Thoracic aorta (tissue), 2 donors: ENCODE measurements at places on chromosomes 4 and X.

DNA sequence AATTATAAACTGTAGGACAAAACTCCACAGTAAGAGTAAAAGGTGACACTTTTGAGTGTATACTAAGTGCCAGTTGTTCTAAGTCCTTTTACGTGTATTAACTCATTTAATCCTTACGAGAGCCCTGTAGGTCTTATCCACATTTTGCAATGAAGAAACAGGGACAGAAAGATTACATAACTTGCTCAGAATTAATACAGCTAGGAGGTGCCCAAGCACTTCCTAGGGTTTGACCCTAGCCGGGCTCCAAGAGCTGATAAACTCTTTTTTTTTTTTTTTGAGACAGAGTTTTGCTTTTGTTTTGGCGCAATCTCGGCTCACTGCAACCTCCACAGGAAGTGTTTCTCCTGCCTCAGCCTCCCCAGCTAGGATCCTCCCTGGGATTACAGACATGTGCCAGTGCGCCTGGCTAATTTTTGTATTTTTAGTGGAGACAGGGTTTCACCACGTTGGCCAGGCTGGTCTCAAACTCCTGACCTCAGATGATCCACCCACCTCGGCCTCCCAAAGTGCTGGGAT lies 110.4 kb downstream of the UBE2K start:
- DNase-seq = no peak

DNA sequence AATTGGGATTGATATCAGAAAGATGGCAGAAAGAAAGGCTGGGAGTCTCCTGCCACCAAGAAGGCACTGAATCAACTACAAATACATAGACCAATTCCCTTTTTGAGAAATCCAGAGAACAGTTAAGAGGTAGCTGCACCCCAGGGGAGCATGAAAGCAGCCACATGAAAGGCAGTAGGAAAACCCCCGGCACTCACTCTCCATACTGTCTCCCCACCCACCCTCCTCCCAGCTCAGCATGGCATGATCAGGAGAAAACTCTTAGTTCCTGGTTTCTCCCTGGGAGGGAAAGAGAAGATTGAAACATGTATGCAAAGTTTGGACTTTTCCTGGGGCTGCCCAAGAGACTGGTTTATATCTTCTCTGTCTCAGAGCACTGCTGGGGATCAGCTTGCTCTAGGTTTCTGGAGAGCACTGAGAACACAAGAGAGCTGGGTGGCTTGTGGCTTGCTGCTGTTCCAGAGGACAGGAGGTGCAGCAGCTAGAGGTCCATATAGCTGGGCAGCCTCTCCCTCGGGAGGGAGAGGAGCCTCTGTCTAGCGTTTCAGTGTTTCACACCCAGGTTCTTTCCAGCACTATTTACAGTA lies 305.7 kb downstream of the PDGFC start:
- no peak for DNase-seq

- no peak for DNase-seq
These were observed 24.7 kb upstream of the GPR101 start for GRCh38 chrX:137058339-137059127.

- DNase-seq = no peak
These were observed 26.0 kb downstream of the ARL13A start for GRCh38 chrX:100995469-100995868.

GRCh38 chr4:147831551-147832171 lies 99.8 kb downstream of the ARHGAP10 start:
- DNase-seq = peak; percentile 31

DNA sequence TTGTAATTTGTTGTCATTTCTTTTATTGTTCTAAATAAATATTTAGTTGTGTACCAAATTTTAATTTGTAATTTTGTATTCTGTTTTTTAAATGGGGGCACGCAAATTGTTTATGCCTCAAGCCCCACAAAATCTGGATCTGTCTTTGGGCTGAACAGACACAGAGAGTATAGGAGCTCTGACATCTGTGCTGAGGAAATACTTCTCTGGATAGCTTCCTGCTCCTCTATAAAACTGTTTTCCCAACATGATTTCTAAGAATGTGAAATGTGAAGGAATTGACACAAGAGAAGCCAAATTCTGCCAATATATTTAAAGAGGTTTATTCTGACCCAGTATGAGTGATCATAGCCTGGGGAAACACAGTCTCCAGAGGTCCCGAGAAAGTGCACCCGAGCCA lies 93.0 kb downstream of the IL13RA2 start:
- no peak for DNase-seq

DNA sequence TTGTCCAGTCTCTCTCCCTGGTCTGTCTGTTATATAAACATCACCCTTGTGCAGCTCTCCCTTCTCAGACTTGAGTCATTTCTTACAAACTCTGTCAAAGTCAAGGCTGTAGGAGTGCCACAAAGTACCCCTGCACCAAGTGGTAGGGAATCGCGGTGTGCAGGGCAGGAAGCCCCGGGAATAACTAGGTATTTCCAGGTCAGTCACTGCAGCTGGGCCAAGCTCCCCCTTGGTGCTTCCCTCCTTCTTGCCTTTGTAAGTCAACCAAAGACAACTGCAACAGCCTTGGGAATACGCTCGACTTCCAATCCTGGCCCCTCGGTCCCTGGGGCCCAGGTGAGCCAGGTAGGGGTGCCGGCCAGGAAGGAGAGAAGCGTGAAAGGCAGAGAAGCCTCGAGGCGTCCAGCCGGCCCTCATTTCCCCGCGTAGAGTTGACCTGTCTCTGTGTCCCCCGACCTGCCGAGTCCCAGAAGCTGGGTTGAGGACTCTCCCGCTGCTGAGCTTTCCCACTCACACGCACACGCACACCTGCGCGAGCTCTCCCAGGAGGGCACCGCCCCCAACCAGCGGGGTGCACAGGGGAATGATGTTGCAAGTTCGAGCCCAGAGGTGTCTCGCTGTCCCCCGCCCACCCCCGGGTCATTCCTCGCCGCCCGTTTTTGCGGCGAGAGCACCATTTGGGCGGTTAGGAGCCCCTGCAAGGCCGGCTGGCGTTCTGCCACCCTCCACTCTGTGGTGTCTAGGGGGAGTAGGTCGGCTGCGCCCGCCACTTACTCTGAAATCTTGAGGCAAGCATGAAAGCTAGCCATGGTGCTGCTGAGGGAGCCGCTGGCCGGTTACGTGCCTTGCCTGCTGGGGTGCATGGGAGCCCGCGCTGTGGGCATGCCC lies 22.8 kb upstream of the KIAA1210 start:
- DNase-seq = no peak

DNA sequence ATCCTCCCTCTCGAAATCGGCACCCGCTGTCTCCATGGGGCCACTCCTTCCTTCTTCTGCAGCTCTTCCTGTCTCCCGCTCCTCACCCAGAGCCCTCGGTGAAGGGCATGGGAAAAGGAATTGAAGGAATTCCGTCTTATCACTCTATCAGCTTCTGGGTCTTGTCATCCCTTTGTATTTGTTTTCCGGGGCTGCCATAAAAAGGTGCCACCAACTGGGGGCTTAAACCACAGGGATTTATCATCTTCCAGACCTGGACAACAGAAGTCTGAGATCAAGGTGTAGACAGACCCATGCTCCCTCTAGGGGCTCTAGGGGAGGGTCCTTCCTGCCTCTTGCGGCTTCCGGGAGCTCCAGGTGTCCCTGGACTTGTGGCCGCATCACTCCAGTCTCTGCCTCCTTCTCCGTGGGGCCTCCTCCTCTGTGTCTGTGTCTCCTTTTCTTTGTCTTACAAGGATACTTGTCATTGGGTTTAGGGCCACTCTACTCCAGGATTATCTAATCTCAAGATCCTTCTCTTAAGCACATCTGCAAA lies 24.0 kb downstream of the CD99 start:
- no peak for DNase-seq

DNA sequence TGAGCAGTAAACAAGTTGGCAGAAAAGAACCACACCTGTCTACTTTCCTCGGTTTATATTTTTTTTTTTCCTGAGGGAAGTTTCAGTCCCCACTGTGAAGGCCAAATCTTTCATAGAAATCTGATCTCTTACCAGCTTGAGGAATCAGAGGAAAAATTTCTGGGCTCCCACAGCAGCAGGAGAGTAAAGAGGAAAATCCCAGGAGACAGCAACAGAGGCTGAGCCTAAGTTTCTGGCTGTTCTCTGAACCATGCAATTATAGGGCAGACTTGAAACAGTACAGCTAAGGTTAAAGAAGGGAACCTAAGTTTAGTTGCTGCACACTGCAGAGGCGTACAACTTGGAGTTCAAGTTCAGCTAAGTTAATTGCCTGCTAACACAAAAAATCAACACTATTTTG lies 1090.9 kb upstream of the INTU start:
- no peak for DNase-seq

DNA sequence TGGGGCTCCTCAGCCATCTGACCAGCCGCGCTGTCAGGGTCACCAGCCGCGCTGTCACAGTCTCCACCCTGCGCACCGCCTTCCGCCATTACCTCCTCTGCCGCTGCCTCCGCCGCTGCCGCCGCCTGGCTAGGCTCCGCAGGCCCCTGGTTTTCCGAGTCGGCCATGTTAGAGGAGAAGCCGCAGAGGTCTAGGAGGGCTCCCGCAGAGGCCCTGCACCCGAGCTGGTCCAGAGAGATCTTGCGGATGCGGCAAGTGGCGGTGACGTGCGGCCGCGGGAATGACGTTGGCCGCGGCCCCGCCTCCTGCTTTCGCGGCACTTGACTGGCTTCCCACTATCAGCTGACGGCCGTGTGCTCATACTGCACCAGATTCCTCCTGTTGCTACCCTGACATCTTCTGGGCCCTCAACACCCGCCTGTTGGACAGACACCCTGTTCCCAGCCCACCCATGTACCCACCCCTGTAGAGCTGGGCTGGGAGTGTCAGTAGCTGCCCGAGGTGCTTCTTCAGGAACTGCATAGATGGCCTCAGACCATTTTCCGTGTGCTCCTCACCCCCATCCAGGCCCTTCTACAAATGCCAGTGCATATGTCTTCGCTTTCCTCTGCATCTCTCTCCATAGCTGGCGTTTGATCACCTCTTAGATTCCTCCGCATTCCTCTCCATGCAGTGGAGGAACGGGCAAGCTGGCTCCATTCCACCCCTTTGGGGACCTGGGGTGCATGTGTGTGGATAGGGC lies at the start of gene NAP1L5:
NAP1L5 (minus strand) TSS at position 242 of the 742 bp plus-strand sequence; CDS start at position 167, 75 bp downstream.
- no peak for DNase-seq

DNA sequence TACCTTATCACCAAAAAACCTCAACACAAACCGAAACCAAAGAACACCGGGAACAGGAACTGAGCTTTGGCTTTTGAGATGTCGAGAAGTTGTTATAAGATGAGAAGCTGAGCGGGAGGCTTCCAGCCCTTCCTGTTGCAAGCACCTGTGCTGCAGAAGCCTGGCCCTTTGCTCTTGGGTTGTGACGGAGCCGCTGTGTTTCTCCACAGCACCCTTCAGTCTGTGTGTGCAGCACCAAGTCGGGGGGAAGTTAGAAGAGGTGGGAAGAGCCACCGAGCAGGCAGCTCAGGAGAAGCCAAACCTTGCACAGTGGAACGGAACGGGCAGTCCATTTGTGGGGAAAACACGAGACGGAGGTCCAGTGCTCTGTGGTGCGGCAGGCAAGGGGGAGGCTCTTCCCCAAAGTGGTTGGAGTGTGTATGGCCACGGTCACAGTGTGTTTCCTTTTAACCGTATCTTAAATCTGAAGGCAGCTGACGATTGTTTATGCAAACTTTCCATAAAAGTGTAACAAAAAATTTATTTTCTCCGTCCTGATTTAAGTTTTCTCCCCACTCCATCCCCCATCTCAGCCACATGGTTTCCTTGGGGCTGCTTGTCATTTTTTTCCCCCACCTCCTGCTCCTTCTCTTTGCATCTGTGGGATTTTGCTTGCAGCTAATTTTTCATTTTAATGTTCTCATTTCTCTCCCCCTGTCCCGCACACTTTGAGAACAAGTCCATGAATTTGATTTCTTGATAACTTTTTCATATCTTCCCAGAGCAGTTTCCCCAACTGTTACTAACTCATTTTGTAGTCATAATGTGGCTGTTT lies 123.7 kb downstream of the STOX2 start:
- no peak for DNase-seq

DNA sequence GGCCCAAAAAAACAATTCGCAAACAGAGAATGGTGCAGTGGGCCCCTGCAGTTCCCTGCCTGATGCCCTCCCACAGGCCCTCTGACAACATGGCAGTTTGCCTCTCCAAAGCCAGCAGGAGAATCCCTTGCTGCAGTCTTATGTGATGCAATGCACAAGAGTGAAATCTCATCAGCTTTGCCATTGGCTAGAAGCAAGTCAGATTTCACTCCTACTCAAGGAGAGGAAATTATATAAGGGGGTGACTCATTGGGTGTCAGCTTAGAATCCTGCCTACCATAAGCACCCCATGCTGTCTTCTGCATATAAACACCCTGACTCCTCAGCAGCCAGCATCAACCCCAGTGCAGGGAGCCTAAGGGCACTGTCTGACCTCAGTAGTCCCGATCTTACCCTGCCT lies 157.3 kb upstream of the LDB2 start:
- DNase-seq = no peak

DNA sequence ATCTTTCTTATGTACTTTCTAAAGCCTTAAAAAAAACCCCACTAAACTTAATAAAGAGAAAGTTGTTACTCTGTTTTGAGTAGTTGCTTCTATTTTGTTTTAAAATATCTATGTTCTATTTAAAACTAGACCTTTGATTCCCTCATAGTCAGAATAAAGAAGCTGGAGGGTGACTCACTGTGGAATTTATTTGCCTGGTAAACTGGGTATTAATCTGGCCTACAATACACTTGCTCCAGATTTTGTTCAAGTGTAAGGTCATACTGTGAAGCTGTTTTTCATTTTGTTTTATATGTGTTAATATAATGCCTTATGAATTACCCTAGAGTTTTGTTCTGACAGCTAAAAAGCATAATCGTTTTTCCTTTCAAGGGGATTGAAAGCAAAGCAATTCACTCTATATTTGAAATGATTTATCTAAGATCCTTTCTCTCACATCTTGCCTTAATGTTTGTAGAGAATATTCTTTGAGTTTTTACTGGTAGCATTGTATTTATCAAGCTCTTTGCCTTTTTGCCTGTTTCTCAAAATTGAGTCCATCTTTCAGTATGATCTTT lies 277.4 kb upstream of the PITX2 start:
- DNase-seq = no peak

- DNase-seq = no peak
These were observed 50.0 kb downstream of the TET2 start for GRCh38 chr4:105196523-105197145.

- DNase-seq = no peak
These were observed 165.5 kb downstream of the CPEB2 start for GRCh38 chr4:15167743-15168142.

- DNase-seq = no peak
These were observed 132.6 kb downstream of the ANAPC4 start for GRCh38 chr4:25509646-25510045.

- no peak for DNase-seq
These were observed 36.3 kb downstream of the ARAP2 start for GRCh38 chr4:36207831-36208520.
